Upper lobe of right lung (tissue), 1 donor: ENCODE measurements at places on chromosomes 12 and 14. TPM values are rescaled to one million over a fixed set of nuclear protein-coding genes. Genes with fewer than 3 reads are reported as not detected.

DNA sequence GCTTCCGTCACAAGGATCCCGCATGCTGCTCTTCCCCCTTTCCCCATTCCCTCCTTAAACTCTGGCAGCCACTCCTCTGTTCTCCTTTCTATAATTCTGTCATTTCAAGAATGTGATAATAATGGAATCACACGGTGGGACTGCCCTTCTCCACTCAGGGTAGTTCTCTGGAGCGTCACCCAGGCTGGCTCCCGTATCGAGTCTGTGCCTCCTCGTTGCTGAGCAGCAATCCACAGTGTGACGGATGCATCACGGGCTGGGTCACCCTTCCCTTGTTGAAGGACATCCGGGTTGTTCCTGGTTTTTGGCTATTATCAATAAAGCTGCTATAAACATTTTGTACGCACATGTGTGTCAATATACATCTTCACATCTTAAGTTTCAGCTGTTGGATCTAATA, 5.7 kb upstream of the SYNE3 start:
- DNase-seq: no peak

GRCh38 chr12:87670448-87670847, 358.8 kb downstream of the C12orf50 start:
- DNase-seq: no peak

DNA sequence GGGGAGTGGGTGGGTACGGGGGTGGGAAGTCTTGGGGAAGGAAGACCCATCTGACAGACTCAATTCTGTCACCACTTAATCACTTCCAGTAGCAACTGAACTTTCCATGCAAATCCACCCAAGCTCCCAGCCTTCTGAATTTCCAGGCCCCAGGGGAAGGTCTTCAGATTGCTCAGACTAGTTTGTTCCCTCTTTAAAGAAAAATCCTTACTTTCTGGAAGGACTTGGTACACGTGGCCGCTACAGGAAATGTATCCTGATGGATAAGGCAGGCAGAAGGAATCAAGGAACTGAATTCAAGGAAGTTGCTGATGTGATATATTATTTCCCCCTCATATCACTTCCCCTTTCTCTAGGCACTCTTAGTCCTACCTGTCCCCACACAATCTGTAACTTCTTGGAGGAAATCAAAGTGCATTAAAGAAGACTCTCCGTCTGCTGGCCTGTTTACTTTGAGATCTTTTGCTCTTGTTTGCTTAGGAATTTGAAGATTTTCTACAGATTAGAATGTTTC, 6.4 kb downstream of the NFKBIA start:
- no peak for DNase-seq

DNA sequence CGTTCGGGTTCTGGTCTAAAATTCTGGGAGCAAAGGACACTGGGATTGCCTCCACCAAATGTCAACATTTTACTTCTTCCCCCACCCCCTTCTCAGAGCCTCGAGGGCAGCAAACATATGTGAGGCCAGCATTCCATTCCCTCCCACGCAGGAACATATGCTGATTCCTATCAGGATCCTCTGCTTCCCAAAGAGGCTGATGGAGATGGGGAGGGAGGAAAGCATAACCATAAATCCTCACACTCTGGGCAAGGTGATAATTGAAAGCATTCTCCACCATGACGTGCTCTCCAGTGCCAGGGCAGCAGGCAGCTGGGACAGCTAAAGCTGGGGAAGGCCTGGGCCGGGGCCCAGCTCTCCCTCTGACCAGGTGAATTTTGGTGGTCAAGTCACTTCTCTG, 395.0 kb downstream of the ZFP36L1 start:
- no peak for DNase-seq

DNA sequence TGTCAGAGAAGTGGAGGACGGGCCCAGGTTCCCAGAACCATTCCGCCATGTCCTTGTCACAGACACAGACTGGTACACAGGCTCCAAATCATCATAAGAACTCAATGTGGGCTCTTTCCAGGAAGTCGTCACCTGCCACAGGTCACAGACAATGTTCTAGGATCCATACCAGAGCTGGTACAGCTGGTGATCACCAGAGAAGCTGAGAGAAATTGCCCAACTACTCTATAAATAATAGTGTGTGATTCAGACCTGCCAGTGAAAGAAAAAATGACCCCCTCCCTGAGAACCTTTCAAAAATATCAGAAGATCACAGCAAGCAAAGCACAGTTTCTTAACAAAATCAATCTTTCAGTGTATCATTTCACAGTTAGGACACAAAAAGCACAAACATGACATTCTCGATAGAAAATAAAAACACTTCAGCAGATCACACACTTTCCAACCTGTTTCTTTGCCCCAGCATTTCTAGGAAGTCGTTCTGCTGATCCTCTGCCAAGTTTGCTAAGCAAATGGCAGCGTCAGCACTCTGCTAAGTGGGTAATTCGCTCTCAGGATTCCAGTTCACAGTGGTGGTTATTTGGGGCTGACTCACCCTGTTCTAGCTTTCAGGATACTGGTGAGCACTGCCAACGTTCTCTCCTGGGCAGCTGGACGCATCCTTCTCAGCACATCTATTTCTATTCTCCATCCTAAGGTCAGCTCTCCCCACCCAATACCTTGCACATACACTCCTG, 223.3 kb upstream of the SFSWAP start:
- no peak for DNase-seq

Gene CLEC2B
- 24.6 TPM for total RNA-seq

Gene DCP1B
- 12.8 TPM for total RNA-seq

Gene EFS
- total RNA-seq: 10.4 TPM

Gene CFAP54
- 0.75 TPM for total RNA-seq
